ENCODE measurements at places on chromosomes 4 and X. TPM values are rescaled to one million over a fixed set of nuclear protein-coding genes. Genes with fewer than 3 reads are reported as not detected.

Gene TRIM60
- total RNA-seq, result not detected

- H3K4me1 ChIP-seq, result no peaks in the 10 kb centered on the region
- no peak overlapping the region for H3K4me3 ChIP-seq
- DNase-seq, result no peak
- no peaks in the 10 kb centered on the region for H3K36me3 ChIP-seq
- no peak overlapping the region for H3K27ac ChIP-seq
Observed at GRCh38 chr4:34733185-34733941, 1511.0 kb downstream of the ARAP2 start.

- no peak overlapping the region for H3K4me3 ChIP-seq
- H3K36me3 ChIP-seq, result no peaks in the 10 kb centered on the region
- DNase-seq, result no peak
Observed at GRCh38 chr4:8775121-8775520, 96.5 kb downstream of the HMX1 start.

DNA sequence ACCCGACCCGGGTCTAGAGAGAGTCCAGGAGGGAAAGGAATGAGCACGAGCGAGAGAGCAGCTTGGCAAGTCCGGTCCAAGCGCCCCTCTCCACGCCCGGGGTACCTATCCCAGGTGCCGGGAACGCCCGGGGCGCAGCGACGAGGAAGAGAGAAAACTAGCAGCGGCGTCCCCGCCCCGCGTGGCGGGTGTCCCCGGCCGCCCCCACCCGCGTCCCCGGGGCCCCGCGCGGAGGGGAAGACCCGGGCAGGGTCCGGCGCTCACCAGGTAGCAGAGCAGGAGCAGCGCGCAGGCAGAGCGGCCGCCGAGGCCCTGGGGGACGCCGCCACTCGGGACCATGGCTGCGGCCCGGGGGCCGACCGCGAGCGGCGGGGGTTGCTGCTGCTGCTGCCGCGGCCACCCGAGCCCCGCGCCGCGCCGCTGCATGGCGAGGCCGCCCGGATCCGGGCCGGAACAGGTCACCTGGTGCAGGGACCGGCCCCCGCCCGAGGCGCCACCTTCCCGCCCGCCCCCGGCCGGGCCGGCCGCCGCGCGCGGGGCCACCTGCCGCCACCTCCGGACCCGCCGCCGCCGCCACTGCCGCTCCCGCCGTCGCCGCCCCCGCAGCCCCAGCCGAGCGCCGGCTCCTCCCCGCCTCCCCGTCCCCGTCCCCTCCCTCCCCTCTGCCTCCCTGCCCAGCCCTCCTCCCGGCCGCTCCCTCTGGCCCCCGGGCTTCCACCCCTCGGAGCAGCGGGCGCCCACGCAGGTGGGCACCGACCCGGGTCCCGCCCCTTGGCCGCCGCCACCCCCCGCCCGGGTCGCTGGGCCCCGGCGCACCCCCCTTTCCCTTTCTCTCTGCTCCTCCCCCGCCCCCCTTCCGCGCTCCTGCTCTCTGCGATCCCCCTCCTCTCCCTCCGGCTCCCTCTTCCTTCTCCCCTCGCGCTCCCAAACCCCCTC is at the start of gene SEL1L3:
Gene SEL1L3 (minus strand): TSS at position 578 of the 936 bp plus-strand sequence. CDS start 152 bp downstream, at position 426.
- H3K27me3 ChIP-seq, result no peaks in the 10 kb centered on the region
- H3K36me3 ChIP-seq, result no peaks in the 10 kb centered on the region
- peaks cover 32% of the 10 kb centered on the region for H3K4me1 ChIP-seq
- DNase-seq, result no peak
- H3K27ac ChIP-seq, result peak within 1 kb of the TSS; percentile 9

Gene NXF2B
- not detected for total RNA-seq

- H3K4me3 ChIP-seq, result no peak overlapping the region
- peak; percentile 69 for DNase-seq
- no peaks in the 10 kb centered on the region for H3K4me1 ChIP-seq
- no peaks in the 10 kb centered on the region for H3K36me3 ChIP-seq
Observed at GRCh38 chr4:42282081-42282901, 115.0 kb upstream of the SHISA3 start.

Gene TADA2B
- 27.0 TPM for total RNA-seq

DNA sequence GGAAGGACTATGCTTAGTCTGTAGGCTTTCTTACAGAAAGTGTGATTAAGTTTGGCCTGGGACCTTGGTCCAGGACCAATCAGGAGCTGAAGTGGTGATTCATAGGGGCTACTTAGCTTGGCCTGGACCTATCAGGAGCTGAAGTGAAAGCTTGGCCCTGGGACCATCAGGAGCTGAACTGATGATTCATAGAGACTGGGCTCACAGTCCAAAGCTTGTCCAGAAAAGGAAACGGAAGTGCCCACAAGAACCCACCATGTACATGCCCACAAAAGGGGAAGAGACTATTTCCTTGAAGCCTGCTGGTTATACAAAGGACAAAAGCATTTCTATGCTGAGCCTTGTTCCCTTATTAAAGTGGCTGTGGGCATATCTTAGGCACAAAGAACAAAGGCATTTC is 12.6 kb downstream of the TENT5D start:
- no peak overlapping the region for H3K27ac ChIP-seq
- no peaks in the 10 kb centered on the region for H3K27me3 ChIP-seq
- no peaks in the 10 kb centered on the region for H3K36me3 ChIP-seq
- peak; percentile 67 for DNase-seq

Gene NPY5R
- 0.30 TPM for total RNA-seq

DNA sequence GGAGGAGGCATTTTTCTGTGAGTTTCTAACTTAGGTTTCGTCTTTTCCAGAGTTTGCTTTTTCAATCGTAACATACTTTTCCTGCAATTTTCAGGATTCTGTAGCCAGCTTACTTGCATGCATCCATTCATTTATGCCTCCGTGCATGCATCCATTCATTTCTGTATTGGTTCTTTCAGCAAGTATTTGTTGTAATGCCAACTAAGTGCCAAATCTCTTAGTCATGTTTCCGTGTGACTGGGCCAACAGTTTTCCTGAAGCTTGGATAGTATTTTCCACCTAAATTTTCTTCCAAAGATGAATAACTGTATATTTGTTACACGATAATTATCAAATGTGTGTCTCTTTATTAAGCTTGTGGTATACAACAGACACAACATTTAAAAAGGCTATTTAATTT is 41.5 kb downstream of the CBLL2 start:
- DNase-seq, result no peak
- no peak overlapping the region for H3K4me3 ChIP-seq
- no peaks in the 10 kb centered on the region for H3K36me3 ChIP-seq
- no peaks in the 10 kb centered on the region for H3K27me3 ChIP-seq
- H3K4me1 ChIP-seq, result no peaks in the 10 kb centered on the region

GRCh38 chr4:170872794-170873193 is 783.0 kb upstream of the AADAT start:
- no peak for DNase-seq
- no peak overlapping the region for H3K27ac ChIP-seq
- no peaks in the 10 kb centered on the region for H3K27me3 ChIP-seq
- no peaks in the 10 kb centered on the region for H3K36me3 ChIP-seq

GRCh38 chr4:7023486-7023885 is 19.7 kb upstream of the TADA2B start:
- H3K36me3 ChIP-seq, result peaks cover 37% of the 10 kb centered on the region
- H3K27me3 ChIP-seq, result no peaks in the 10 kb centered on the region
- no peak overlapping the region for H3K27ac ChIP-seq
- H3K4me1 ChIP-seq, result no peaks in the 10 kb centered on the region
- no peak for DNase-seq
- H3K4me3 ChIP-seq, result no peak overlapping the region

Gene TLR3
- 3.0 TPM for total RNA-seq

GRCh38 chrX:19569121-19569805 is 54.0 kb upstream of the MAP3K15 start:
- DNase-seq, result no peak
- H3K4me3 ChIP-seq, result no peak overlapping the region
- no peaks in the 10 kb centered on the region for H3K27me3 ChIP-seq
- peak overlapping the region; percentile 81 for H3K27ac ChIP-seq
- H3K4me1 ChIP-seq, result no peaks in the 10 kb centered on the region
- H3K36me3 ChIP-seq, result no peaks in the 10 kb centered on the region

Gene CCNA2
- 0.51 TPM for total RNA-seq

DNA sequence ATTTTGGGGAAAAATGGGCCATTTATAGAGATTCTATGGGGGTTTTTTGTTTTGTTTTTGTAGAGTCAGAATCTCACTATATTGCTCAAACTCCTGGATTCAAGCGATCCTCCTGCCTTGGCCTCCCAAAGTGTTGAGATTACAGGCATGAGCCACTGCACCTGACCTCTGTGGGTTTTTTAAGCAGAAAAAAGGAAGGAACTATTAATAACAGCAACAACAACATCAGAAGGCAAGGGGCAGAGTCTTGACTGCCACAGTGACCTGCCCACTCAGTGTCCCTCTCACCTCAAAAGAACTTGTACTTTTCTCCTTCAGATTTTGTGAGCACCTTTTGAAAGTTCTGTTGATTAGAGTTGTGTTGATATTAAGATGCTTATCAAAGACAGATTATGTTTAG is 48.1 kb downstream of the FNIP2 start:
- no peaks in the 10 kb centered on the region for H3K36me3 ChIP-seq
- H3K4me1 ChIP-seq, result peaks cover 77% of the 10 kb centered on the region
- peak overlapping the region; percentile 9 for H3K27ac ChIP-seq
- DNase-seq, result no peak
- no peak overlapping the region for H3K4me3 ChIP-seq

GRCh38 chrX:115364670-115365069 is 75.2 kb downstream of the LUZP4 start:
- no peak overlapping the region for H3K4me3 ChIP-seq
- H3K4me1 ChIP-seq, result no peaks in the 10 kb centered on the region
- H3K36me3 ChIP-seq, result no peaks in the 10 kb centered on the region
- H3K27me3 ChIP-seq, result no peaks in the 10 kb centered on the region

GRCh38 chr4:8938623-8939022 is 67.0 kb upstream of the HMX1 start:
- no peaks in the 10 kb centered on the region for H3K36me3 ChIP-seq
- H3K27me3 ChIP-seq, result no peaks in the 10 kb centered on the region
- no peak overlapping the region for H3K27ac ChIP-seq
- no peak overlapping the region for H3K4me3 ChIP-seq
- H3K4me1 ChIP-seq, result no peaks in the 10 kb centered on the region
- DNase-seq, result peak; percentile 18

- H3K4me3 ChIP-seq, result no peak overlapping the region
- no peak for DNase-seq
- no peaks in the 10 kb centered on the region for H3K4me1 ChIP-seq
- no peaks in the 10 kb centered on the region for H3K36me3 ChIP-seq
Observed at GRCh38 chr4:18039113-18039512, 17.6 kb upstream of the LCORL start.

DNA sequence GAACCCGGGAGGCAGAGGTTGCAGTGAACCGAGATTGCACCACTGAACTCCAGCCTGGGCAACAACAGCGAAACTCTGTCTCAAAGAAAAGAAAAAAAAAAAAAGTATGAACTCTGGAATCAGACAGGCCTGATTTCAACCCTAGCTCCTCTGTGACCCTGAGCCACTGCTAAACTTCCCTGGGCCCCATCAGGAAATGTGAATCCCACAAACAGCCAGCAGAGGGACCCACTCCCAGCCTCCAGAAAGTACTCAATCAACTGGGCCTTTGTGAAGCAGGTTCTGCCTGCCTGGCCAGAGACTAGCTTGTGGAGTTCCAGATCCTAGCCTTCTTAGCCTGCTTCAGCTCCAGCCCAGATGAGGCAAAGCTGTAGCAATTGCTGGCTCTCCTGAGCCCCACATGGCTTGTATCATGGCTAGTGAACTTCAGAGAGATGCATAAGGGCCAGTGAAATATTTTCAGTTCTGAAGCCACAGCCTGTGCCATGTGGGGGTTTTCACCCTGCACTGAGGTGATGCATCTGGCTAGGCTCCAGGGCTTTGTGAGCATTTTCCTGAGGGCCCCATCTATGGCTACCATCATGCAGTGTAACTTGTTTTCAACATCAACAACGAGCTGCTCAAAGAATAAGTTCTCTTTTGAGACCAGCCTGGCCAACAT is 7.2 kb upstream of the IDS start:
- H3K36me3 ChIP-seq, result no peaks in the 10 kb centered on the region
- H3K4me3 ChIP-seq, result no peak overlapping the region
- H3K4me1 ChIP-seq, result no peaks in the 10 kb centered on the region

DNA sequence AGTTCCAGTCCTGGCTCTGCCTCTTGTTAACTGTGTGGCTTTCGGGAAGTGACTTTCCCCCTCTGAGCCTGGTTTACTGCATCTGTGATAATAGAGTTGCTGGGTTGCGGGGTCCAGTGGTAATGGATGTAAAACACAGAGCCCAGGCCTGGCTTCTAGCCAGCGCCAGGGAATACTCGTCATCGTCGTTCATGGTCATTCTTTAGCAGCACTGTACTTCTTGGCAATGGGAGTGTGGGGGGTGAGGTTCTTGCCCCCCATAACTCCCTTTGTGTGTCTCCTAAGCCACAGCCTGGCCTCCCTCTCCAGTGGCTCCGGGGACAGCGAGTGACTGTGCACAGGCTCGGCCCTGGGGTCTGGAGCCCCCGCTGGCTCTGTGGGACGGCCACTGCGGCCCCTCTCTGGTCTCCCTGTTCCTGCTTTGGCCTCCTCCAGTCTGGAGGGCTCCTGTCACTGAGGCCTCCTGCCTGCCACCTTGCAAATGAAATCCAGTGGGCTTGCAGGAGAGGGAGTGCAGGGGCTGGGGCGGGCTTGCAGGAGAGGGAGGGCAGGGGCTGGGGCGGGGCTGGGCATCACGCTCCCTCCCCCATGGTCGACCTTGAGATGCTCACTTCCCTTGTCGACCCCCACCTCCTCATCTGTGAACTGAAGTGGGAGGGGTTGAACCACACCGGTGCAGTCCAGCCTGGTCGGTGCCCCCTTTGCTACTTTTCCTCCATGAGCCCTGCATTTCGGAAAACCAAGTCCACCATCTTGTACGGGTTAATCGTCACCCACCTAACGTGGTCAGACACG is 13.2 kb downstream of the PSAPL1 start:
- peak; percentile 42 for DNase-seq
- no peaks in the 10 kb centered on the region for H3K27me3 ChIP-seq
- no peak overlapping the region for H3K27ac ChIP-seq
- H3K4me1 ChIP-seq, result no peaks in the 10 kb centered on the region

DNA sequence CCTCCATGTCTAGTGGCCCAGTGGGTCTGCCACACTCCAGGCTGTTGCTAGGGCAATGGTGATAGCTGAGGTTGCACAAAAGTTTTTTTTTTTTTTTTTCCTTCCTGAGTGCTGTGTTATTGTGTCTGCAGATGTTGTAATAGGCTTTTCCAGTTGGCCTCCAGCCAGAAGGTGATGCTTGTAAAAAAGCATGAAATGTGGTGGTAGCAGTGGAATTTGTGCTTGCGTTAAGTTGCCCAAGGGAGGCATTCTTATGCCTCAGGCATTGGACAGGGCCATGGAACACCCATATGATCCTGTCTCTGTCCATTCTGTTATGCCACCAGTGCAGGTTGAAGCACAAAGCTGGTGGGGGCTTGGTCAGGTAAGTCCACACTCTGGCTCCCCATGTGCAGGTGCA is 660.5 kb upstream of the SPANXN1 start:
- no peak overlapping the region for H3K27ac ChIP-seq
- H3K27me3 ChIP-seq, result no peaks in the 10 kb centered on the region
- no peaks in the 10 kb centered on the region for H3K36me3 ChIP-seq
- DNase-seq, result no peak

Gene ATP2B3
- not detected for total RNA-seq

- no peaks in the 10 kb centered on the region for H3K36me3 ChIP-seq
- no peak overlapping the region for H3K4me3 ChIP-seq
- H3K27me3 ChIP-seq, result no peaks in the 10 kb centered on the region
- H3K4me1 ChIP-seq, result no peaks in the 10 kb centered on the region
Observed at GRCh38 chr4:89898304-89898716, 3.7 kb downstream of the MMRN1 start.

Gene ZNF630
- 3.9 TPM for total RNA-seq

Measured in right atrium auricular region (tissue), 2 donors.